ENCODE measurements at places on chromosomes 12 and 14.

GRCh38 chr12:119661882-119662281, 6.1 kb upstream of the PRKAB1 start:
- no peak for DNase-seq

GRCh38 chr12:31724557-31724956, 4.3 kb downstream of the AMN1 start:
- DNase-seq, result no peak

- no peak for DNase-seq
Observed at GRCh38 chr12:91663310-91663709, 480.7 kb upstream of the DCN start.

GRCh38 chr14:100107236-100107635, 42.0 kb downstream of the EVL start:
- no peak for DNase-seq

DNA sequence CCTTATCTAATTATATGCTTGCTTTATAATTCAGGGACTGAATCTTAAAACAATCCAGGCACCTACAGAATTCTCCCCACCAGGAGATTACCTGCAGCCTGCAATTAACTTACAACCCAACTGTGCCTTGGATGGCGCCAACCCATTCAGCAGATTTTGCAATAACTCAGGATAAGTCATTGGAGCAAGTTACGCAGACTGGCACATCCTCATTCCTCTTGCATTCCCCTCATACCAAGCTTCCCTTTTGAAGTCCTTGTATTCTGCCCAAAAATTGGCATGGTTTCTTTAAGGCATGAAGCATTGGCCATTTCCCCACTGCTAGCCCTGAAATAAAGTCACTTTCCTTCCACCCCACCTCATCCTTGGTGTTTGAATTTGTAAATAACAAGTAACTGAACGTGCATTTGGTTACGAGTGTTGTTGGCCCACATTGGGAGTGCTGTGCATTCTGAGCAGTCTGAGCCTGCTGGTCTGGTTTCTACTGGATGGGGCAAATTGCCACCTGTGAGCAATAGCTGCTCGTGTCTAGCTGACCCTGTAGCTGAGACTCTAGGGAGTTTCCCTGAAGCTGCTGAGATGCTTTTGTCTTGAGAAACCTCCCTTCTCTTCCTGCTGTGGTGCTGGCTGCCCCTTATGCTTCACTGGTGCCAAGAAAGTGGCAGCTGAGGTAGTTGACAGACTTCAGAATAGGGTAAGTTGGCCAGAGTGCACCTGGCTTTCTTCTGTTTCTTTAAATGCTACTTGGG, 99.2 kb upstream of the SCAF11 start:
- DNase-seq, result peak; percentile 29

DNA sequence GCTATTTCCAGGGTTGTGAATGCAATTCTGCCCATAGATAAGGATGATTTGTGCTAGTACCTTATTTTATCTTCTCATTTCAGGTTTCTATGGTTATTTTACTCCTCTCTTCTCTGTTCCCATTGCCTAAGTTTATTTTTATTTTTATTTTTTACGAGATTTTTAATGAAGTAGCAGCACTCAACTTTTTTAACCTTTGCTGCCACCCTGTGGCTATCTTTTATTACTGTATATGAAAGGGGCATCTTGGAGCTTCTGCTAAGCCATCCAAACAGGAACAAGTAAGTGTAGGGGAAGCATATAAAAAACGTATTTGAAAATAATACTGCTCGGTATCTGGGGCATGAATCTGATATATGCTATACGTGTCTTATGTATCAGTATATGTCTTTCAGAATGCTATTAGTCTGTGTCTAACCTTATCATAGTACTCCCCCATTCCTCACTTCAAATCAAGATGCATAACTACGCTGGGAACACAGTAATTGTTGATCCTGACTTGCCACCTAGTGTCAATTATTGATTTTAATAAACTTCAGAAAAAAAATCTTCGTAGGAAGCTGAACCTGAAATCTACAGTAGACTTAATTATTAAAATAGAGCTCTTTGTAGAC, 60.3 kb downstream of the KLRG1 start:
- DNase-seq, result peak; percentile 53

DNA sequence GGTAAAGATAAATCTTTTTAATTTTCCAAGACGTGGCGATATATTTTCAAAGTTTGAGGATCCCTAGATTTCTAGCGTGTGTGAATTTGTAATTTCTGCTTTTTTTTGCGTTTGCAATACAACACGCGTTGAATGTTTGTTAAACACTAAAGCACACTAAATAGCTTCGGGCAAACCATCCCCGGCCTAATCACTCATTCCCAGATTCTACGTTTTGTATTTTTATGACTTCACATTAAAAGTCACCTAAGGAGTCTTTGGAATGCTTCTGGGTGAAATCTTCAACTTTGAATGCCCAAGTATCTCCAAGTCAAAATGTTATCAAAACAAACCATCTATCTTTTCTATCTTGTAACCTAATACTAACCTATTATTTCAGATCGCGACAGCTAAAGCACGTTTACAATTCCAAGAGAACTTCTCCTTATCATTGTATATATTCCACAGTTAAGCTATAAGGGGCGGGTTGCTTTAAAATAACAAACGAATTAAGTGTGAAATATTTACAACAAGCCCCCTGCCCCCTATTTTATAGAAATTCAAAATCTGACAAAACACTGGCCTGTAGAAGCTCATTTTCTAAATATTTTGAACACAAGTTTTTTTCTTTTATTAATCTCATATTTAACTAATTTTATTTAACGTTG, 1.1 kb downstream of the ALX1 start:
- DNase-seq, result no peak

DNA sequence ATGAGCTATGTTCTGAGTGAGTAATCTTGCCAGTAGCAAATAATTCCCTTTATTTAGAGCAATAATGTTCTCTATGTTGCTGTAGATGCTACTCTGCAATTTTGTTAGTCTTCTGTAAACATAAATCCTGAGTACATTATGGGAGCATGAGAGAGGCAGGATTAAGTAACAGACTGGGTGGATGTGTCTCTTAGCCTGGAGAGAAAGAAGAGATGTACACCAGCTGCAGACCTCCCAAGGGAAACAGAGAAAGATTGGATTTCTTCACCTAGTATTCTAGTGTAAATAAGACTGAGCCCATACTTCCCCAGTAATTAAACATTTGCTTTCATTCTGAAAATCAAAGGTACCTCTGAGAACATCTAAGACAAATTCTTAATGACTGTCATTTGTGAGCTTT, 564.0 kb downstream of the TRHDE start:
- no peak for DNase-seq

DNA sequence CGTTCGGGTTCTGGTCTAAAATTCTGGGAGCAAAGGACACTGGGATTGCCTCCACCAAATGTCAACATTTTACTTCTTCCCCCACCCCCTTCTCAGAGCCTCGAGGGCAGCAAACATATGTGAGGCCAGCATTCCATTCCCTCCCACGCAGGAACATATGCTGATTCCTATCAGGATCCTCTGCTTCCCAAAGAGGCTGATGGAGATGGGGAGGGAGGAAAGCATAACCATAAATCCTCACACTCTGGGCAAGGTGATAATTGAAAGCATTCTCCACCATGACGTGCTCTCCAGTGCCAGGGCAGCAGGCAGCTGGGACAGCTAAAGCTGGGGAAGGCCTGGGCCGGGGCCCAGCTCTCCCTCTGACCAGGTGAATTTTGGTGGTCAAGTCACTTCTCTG, 395.0 kb downstream of the ZFP36L1 start:
- DNase-seq, result no peak

Data from B cell (primary cell).